ENCODE measurements at places on chromosomes 3 and 15. TPM values are rescaled to one million over a fixed set of nuclear protein-coding genes. Genes with fewer than 3 reads are reported as not detected.

- DNase-seq = no peak
These were observed 55.6 kb downstream of the CCR3 start for GRCh38 chr3:46297658-46298423.

DNA sequence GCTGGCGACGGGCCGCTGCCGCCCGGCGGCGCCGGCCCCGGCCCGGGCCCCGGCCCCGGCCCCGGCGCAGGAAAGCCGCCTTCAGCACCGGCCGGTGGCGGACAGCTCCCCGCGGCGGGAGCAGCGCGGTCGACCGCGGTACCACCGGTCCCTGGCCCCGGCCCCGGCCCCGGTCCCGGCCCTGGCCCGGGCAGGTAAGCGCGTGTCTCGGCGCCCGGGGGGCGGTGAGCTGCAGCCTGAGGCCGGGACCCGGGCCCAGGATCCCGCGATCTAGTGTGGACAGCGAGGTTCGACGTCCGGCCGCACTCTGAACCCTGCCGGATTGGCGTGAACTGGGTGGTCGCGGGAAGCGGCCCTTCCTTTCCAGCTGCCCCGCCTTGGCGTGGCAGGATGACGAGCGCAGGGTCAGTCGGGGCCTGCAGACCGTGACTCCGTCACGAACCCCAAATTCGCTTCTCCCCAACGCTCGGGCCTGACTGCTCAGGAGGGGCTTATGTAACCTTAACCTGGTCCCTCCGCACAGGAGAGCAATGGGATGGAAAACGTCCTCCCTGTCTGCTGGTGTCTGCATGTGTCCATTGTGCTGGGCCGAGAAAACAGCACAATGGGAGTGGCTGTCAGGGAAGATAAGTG is 472 bp downstream of the BSN start:
- peak; percentile 88 for DNase-seq

- DNase-seq = no peak
These were observed 104.1 kb downstream of the STT3B start for GRCh38 chr3:31636694-31637442.

DNA sequence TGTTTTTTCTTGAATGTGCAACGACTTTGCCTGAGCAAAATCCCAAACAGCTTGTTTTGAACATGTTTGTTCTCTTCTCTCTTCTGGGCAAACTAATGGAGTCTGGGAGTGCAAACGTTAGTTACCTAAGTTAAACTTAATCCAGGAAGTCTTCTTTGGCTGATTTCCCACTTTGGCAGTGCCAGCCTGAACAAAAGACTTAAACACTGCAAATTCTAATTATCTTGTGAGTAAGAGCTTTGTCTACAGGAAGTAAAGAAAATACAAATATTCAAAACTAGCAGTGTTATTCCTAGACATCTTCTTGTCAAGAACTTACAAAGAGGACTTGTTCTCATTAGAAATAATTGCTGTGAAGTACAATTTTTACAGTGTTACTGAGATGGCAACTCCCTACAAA is 16.7 kb upstream of the DENND6A start:
- DNase-seq = no peak

The NDN gene
- polyA plus RNA-seq = 20.8 TPM

The CXCR6 gene
- polyA plus RNA-seq = 2.6 TPM

The FOXP1 gene
- polyA plus RNA-seq = 17.2 TPM

DNA sequence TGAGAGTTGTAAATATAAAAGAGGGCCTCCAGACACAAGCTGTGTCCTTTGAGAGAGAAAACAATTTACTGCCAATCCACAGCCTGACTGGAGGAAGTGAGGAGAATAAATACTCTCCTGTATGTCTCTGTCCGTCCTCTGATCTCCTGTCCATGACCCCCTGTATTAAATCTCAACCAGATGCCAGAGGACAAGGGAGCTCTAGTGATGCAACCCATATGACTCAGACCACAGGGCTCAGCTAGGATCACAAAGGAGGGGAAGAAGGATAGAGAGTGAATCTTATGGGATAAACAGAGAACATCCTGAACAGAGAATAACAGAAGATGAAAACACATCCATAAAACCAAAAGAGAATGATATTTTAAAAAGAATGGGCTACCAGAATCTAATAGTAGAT is 482.6 kb downstream of the PLOD2 start:
- DNase-seq = no peak
